ENCODE measurements at places on chromosomes 11 and 22.

DNA sequence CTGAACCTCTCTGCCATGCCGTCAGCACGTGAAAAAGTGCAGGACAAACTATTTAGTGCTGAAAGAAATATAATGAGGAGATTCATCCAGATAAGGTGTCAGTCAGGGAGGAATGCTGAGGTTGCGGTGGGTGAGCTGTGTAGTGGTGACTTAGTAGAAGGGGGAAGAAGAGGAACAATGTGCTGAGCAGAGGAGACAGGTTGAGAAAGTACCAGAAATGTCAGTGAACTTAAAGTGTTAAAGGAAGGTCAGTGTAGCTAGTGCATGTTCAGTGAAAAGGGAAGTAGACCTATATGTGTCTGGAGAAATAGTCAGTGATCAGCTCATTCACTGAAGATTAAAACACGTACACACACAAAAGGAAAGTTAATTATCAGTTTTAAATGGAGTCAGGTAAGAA is 237.6 kb upstream of the CCDC179 start:
- DNase-seq: no peak

GRCh38 chr11:134228625-134229024 is 4.2 kb downstream of the VPS26B start:
- DNase-seq: no peak

- DNase-seq: no peak
Measured at GRCh38 chr11:45215098-45215865, 68.8 kb downstream of the PRDM11 start.

GRCh38 chr11:74018331-74019005 is 9.6 kb upstream of the UCP3 start:
- DNase-seq: no peak

GRCh38 chr11:124725719-124726105 is 14.0 kb upstream of the NRGN start:
- DNase-seq: no peak

DNA sequence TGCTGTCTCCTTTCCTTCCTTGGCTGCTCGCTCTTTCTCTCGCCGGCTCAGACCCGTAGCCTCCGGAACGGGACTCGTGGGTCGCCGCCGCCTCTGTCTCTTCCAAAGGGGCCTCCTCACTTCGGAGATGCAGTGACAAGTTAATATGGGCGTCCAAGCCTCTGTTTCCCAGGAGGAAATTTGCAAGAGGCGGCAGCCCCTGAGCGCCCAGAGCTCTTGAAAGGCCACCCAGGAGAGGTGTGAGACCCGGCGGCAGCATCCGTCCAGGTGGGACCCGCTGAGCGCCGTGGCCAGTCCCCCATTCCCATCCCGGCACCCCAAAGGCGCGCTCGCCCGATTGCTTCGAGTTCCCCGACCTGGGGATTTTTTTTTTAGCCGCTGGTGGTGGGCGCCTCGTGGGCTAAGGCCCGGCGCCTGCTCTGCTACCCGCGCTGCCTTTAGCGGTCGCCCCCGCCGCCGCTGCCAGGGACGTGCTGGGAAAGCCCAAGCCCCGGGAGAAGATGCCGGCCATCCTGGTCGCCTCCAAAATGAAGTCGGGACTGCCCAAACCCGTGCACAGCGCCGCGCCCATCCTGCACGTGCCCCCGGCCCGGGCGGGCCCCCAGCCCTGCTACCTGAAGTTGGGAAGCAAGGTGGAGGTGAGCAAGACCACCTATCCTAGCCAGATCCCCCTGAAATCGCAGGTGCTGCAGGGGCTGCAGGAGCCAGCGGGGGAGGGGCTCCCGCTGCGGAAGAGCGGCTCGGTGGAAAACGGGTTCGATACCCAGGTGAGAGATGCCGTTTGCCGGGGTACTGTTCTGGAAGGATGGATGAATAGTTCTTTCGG is 772 bp downstream of the NAV2 start:
- no peak for DNase-seq

DNA sequence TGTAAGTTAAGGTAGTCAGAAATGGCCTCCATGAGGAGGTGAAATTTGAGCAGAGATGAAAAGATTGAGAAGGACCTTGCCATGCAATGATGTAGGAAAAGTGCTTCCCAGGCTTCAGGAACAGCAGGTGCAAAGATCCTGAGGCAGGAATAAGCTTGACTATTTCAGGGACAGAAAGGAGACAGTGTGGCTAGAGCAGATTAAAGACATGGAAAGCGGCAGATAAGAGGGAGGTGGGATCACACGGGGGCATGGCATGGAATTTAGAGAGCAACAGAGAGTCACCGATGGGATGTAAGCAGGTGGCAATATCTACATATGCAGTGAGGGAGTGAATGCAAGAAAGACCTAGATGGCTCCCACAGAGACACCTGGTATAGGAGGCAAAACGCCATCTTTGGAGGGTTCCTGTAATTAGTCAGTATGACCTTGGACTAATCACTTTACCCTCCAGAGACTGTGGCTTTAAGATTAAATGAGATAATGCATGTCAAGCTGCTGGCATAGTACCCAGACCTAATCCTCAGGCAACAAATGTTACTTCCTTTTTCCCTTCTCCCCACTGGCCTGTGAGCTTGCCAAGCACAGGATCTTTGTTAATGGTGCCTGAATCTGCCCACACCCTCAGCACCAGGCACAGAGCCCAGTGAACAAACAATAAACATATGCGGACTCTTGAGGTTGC is 24.6 kb upstream of the ACER3 start:
- no peak for DNase-seq

All from activated naive CD8-positive, alpha-beta T cell treated with anti-CD3 and anti-CD28 coated beads, Interleukin-2, amount 10 ng/mL, durations not matched to agents 7 days and 5 days (primary cell).